ENCODE measurements at places on chromosomes 5 and 9.

DNA sequence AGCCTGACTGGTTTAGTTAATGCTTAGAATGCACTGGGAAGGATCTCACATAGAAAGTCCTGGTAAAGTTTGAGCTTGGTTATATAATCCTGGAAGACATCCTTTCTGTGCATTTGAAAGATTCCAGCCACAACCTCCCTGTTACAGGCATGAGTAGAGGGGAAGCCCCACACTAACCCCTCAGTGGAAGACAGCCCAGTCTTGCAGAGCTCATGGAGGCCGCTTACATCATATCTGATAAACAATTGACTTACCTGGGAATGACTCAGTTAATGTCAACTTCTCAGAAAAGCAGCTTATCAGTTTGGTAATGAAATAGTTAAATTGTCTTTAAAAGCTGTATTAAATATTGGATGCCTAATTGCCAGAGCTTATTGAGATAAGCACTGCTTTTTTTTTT, 28.1 kb upstream of the PDE8B start:
- DNase-seq: no peak

DNA sequence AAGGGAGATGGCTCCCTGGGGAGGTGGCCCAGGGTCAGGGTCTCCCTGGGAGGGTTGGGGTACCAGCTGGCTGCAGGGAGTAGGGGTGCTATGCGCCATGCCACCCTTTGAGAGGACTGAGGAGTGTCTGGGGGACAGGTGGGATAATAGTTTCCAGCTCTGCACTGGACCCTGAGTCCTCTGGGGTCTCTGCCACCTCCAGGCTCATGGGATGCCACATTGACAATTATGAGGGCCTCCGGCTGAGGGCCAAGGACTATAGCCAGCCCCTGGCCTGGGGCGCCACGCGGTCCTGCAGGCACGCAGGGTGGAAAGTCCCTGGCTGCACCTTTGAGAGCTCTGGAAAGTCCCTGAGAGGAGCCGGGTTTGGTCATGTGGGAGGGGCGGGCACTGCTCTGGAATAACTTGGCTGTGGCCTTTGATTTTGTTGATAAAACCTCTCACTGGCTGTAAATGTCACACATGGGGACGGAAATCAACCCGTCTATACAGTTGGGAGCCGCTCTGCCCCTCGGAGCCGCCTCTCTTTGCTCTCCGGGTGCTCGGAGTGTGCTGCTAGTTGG, 16.0 kb downstream of the TRAF2 start:
- DNase-seq: no peak

- no peak for DNase-seq
Measured at GRCh38 chr5:20536813-20537212, 548.8 kb upstream of the CDH18 start.

- DNase-seq: no peak
Measured at GRCh38 chr5:81819556-81820317, 68.8 kb upstream of the SSBP2 start.

- DNase-seq: no peak
Measured at GRCh38 chr5:6719417-6719816, 6.2 kb downstream of the TENT4A start.

DNA sequence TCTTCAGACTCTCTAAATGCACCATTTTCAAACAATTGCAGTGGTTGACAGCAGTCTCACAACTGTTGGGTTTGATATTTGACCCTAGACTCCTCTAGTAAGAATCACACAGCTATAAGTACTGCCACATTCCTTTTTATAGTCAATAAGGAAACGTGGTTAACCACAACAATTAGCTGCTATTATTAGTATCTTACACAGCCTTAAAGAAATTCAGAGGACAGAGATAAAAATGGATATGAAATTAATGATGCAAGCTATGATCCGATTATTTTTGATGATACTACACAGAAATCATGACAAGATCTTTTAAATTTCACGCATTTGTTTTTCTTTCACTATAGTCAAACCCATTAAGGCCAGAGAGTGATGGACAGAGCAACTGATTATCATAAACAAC, 288.6 kb upstream of the C9orf72 start:
- DNase-seq: no peak

DNA sequence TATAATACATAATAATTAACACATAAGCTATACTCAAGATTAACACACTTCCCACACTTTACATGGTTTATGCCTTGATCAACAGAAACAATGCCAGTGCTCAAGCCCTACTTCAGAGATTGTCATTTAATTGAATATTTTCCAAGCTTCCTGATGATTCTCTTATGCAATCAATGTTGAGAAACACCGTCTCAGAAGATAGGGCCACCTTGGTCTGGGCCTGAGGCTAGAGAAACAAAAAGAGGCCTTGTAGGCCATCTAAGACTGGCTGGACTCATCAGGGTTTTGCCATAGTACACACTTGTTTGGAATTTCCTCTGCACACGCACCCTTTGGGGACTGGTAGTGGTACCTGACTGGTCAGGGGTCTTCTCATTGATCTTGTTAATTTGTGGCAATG, 16.3 kb downstream of the C9orf152 start:
- DNase-seq: no peak

GRCh38 chr5:159257007-159257406, 6.1 kb upstream of the UBLCP1 start:
- DNase-seq: no peak

DNA sequence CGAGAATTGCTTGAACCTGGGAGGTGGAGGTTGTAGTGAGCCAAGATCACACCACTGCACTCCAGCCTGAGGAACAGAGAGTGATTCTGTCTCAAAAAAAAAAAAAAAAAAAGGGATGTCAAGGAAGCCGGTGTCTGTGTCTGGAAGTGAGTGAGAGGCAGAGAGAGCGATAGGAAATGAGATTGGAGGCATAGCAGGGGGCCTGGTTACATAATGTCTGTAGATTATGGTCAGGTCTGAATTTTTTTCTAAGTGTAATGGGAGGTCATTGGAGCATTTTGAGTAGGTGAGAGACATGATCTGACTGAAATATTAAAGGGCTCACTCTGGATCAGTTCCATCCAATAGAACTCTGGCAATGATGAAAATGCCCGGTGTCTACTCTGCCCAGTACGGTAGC, 40.4 kb upstream of the CTNNA1 start:
- no peak for DNase-seq

DNA sequence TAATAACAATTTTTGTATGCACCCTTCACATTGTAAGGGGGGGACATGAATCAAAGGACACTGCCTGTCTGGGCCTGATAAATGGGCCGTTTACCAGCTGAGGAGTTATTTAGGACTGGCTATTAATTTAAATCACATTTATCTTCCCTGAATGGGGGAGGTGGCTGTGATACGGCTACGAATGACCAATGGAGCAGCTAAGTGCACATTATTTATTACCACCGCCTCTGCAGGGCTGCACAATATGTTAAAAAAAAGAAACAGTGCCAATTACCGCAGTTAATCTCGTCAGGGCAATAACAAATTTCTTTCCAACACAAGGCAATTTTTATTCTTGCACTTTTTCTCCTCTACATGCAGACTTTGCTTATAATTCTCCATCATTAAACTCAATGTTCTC, 318.4 kb downstream of the IRX2 start:
- DNase-seq: no peak

GRCh38 chr9:135095470-135096407, 8.3 kb downstream of the OLFM1 start:
- DNase-seq: no peak

- DNase-seq: no peak
Measured at GRCh38 chr5:80442742-80443141, 34.9 kb downstream of the ZFYVE16 start.

- DNase-seq: no peak
Measured at GRCh38 chr5:80957031-80957761, 3.0 kb upstream of the RASGRF2 start.

DNA sequence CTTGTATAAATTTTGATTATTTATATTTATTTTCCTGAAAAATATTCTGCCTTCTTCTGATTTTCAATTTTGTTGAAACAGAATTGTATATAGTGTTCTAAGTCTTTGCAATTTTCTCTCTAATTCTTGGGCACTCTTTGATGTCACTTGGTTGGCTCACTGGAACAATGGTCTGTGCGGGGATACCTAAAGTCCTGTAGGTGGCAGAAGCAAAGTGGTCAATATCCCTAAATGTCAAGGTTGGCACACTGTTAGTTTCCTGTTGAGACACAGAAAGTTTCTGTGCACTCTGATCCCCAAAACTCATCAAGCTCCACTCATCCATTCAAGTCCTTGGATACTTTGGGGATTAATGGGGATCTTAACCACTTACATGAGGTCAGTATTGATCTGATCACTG, 480.8 kb upstream of the CCNG1 start:
- DNase-seq: no peak

GRCh38 chr5:53366245-53366644, 114.2 kb upstream of the FST start:
- no peak for DNase-seq

DNA sequence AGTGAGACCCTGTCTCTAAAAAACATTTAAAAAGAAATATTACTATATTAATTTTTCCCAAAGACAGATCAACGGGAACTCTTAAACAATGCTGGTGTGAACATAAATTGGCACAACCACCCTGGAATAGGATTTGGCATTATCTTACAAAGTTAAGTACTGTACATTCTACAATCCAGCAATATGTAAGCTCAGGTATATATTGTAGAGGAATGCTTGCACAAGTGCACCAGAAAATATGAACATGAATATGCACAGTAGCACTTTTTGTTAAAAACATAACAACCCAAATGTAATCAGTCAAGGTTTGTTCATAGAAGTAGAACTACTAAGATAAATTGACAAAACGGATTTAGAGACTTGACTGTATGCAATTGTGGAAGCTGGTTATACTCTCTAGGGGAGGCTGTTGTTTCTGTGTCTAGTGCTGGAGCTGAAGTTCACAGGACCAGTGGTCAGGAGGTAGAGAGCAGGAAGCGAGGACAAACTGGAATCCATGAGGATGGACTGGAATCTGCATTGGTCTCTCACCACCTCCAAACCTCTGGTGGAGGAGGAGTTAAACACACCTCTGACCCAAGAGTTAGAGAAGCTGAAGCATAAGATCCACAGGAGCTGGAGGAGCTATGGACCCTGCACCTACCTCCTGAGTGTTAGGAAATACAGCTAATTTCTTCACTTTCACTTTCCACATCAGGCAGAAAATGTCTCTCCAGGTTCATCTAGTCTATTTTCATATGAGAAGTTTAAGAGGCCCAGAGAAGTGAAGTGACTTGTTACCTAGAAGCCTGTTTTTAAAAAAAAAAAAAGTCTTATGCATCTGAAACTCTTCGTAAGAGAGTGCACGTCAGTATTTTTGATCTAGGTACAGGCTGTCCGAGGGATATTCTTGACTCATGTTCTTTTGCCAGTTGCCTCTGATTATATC, 20.3 kb upstream of the RIC1 start:
- DNase-seq: no peak

GRCh38 chr5:141192110-141192725, at the start of gene PCDHB10:
PCDHB10 (plus strand) TSS chr5:141192353; CDS start chr5:141192553, 200 bp downstream.
- no peak for DNase-seq

GRCh38 chr9:91589101-91589553, 165.5 kb upstream of the NFIL3 start:
- no peak for DNase-seq

DNA sequence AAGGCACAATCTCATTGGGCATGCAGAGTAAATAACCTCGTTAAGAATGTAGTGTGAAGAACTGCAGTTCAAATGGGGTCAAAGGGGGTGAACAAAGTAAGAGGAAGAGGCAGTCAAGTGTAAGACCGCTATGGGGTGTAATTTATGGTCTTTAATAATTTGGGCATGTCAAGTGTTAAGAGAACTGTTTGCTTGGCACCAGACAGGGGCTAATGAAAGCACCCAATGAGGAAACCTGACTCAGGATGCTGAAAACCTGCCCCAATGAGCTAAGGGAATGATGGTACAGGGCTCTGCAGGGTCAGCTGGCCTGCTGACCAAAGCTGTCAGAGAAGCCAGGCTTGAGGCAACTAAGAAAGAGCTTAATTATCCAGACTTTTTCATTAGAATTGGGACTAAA, 368.1 kb downstream of the DTWD2 start:
- DNase-seq: no peak

- DNase-seq: no peak
Measured at GRCh38 chr9:21144603-21145002, 3.0 kb upstream of the IFNW1 start.

GRCh38 chr5:103428411-103428871, 134.1 kb downstream of the NUDT12 start:
- no peak for DNase-seq

DNA sequence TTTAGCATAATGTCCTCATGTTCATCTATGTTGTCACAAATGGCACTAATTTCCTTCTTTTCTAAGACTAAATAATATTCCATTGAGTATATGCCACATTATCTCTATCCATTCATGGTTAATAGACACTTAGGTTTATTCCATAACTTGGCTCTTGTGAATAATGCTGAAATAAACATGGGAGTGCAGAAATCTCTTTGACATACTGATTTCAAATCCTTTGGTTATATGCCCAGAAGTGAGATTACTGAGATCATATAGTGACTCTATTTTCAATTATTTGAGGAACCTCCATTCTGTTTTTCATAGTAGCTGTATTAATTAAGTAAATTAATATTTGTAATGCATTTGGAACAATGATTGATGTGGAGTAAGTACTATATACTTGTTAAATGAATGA, 13.0 kb downstream of the SMIM3 start:
- DNase-seq: no peak

- DNase-seq: no peak
Measured at GRCh38 chr5:139277171-139277570, 16.4 kb upstream of the MATR3 start.

GRCh38 chr9:108158236-108158995, 668.8 kb upstream of the KLF4 start:
- DNase-seq: peak; percentile 36

GRCh38 chr9:12813960-12814876, 39.4 kb downstream of the LURAP1L start:
- peak; percentile 84 for DNase-seq

DNA sequence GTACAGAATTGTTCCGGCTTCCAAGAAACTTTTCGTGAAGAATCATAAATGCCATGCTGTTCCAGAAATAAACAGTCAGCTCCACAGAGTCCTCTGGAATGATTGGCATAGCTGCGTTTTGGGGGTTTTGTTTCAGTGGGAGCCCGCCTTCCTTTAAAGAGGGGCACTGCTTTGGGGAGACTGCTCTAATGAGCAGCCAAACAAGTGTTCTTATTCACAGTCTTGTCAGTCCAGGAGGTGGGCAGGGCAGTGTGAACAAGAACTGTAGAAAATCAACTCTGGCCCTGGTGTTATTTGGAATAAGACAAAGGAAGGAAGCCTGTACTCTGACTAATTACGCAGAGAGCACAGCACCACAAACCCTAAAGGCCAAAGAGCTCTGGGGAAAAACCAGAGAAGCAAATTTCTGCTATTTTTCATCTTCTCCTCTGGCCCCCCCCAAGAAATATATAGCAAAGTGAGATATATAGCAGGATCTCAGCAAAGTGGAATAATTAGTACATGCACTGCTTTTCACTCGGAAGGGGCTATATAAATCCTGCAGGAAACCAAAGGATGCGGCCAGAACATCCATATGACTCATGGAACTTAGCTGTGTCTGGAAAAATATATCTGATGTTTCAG, 92.9 kb downstream of the GLDC start:
- no peak for DNase-seq

DNA sequence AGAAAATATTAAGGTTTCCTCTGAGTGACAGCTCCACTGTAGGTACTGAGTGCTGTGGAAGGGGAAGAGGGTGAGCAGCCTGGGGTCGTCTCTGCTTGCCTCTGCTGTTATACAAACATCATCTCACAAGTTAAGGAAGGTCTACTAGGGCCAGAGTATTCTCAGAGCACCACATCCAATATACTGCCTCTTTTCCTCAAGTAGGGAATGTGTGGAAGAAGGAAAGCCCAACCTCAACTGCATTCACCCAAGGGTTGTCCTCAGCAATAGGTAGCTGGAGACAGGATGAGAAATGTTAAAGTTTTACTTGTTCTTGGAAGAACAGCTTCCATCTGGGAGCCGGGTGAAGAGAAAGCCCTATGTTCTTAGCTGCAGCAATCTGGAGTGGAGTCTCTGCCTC, 1062.3 kb upstream of the CDH10 start:
- no peak for DNase-seq

Measured in DMS 273 treated with DMSO at 0.1 percent for 48 hours (cell line).